ENCODE measurements at places on chromosomes 5 and 9.

- DNase-seq: no peak
Observed at GRCh38 chr5:158897444-158898160, 202.1 kb downstream of the EBF1 start.

GRCh38 chr5:66945389-66946349 lies 250.9 kb downstream of the CD180 start:
- DNase-seq: no peak

- no peak for DNase-seq
Observed at GRCh38 chr5:7347377-7347776, 48.6 kb upstream of the ADCY2 start.

DNA sequence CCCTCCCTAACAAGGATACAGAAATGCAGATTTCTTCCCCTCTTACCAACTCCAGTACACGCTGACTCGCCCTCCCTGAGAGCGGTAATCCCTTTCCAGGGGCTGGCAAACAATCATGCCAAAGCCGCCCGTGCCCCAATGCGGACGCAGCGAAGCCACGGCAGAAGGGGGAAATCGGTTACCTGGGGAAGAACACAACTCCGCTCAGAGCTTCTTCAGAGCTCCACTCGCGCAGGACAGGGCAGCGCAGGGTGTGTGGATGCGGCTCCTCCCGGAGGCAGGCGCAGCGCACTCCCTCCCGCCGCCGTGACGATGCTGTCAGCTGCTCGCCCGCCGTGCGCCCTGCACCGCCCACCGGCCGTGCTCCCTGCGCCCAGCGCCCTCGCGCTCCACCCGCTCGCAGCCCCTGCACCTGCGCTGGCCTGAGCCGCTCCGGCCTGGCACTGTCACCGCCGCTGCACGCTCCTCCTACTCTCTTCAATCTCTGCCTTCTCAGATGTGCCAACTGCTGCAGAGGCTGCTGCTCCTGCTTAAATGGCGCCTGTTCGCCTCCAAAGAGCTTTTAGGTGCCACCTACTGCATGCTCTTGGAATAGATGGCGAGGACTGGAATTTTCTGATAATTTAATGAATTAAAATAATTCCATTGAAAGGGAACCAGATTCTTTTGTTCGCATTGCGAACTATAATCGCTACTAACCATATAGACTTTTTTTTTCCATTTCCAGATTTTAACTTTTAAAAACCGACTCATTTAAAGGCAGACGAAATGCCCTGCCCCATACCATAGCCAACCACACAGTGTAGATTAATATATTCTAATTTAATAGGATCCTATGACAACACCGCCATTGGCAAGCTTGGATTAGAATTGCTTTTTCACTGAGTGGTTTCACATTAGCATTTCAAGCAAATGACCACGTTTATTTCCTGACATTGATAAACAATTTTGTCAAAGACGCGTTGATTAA lies at the start of gene DIRAS2:
TSS of gene DIRAS2 (minus strand) at position 255 of the 970 bp plus-strand sequence. CDS start 28,997 bp downstream, outside the sequence.
- no peak for DNase-seq

DNA sequence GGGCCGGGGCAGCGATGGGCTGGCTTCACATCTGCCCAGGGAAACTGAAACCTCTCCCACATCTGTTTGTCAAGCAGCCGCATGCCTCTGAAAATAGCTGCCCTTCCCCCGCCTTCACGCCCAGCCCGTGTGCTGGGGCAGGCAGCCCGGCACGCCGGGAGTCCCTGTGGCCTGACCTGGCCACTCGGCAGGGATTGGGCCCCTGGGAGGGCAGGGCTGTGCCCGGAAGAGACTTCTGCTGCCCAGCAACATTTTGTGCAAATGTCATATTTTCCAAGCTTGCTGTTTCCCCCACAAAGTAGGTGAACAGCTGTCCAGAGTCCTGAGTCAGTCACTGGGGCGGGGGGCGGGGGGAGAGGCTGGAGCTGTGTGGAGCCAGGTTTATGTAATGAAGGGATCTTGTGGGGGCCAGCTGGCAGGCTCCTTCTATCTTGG lies 8.2 kb downstream of the COL27A1 start:
- DNase-seq: no peak

- no peak for DNase-seq
Observed at GRCh38 chr9:112193572-112194288, 18.6 kb upstream of the SUSD1 start.

All from activated CD8-positive, alpha-beta memory T cell treated with anti-CD3 and anti-CD28 coated beads for 1 hour (primary cell).